Stimulated activated CD8-positive, alpha-beta memory T cell treated with anti-CD3 and anti-CD28 coated beads, Interleukin-7, amount 100 ng/mL, for 1 hour (primary cell): ENCODE measurements at places on chromosomes 7 and 10.

DNA sequence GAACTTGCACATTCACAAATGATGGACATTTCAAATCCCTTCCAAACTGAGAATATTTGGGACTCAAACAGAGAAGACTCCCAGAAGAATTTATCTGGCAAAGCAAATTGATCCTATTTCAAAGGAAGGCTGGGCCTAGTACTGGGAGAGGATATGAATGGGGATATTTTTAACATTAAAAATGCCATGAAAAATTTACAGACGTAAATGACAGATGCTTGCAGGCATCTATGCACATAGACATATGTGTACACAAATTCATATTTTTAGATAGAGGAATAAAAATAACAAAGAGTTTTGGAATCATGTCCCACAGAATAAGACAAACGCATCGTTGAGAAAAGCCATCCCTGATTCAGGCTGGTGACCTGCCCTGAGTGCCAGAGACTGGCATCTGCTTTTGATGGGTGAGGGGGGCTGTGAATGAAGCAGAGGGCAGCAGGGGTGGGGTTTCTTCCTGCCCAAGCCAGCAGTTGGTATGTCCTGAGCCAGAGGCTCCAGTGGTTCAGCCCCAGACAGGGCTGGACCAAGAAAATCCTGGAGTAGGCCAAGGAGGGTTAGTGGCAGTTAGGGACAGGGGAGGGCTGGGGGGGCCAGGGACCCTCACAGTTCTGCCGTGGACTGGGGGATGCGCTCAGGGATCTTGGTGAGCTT lies 138.5 kb downstream of the SLIT1 start:
- DNase-seq, result no peak

- DNase-seq, result no peak
Observed at GRCh38 chr10:94407668-94408067, 5.3 kb downstream of the TBC1D12 start.

DNA sequence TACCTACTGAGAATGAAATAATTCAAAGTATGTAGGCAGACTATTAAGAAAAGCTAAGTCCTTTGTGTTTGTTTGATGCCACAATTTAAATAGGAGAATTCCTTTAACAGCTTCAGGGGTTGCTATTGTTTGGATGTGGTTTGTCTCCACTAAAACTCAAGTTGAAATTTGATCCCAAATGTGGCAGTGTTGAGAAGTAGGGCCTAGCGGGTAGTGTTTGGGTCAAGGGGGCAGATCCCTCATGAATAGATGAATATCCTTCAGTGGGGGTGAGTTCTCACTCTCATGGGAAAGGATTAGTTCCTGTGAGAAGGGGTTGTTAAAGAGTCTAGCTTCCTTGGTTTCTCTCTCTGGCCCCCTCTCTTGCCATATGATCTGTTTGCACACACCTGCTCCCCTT lies 97.0 kb downstream of the HGF start:
- DNase-seq, result no peak

GRCh38 chr10:92544296-92544695 lies 29.6 kb downstream of the IDE start:
- DNase-seq, result no peak

- DNase-seq, result no peak
Observed at GRCh38 chr7:125450749-125451148, 521.1 kb upstream of the POT1 start.

DNA sequence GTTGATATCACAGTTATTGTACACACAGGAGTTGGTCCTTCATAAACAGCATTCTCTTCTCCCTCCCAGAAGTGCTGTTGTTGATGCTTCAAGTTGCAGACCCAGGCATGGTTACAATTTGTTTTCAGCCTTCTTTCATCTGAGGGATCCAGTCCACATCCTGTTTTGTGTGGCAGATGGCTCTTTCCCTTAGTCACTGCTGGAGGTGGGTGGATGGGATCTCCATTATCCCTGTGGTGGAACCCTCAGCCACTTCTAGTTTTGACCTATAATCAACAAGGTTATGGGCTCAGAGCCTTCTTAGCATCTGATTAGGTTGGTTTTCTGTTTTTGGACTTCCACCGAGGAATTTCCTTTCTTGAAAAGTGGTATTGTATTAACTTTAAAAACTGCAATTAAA lies 214.2 kb downstream of the SH2D4B start:
- DNase-seq, result no peak

- DNase-seq, result no peak
Observed at GRCh38 chr7:100401811-100402210, 26.7 kb downstream of the ZCWPW1 start.

DNA sequence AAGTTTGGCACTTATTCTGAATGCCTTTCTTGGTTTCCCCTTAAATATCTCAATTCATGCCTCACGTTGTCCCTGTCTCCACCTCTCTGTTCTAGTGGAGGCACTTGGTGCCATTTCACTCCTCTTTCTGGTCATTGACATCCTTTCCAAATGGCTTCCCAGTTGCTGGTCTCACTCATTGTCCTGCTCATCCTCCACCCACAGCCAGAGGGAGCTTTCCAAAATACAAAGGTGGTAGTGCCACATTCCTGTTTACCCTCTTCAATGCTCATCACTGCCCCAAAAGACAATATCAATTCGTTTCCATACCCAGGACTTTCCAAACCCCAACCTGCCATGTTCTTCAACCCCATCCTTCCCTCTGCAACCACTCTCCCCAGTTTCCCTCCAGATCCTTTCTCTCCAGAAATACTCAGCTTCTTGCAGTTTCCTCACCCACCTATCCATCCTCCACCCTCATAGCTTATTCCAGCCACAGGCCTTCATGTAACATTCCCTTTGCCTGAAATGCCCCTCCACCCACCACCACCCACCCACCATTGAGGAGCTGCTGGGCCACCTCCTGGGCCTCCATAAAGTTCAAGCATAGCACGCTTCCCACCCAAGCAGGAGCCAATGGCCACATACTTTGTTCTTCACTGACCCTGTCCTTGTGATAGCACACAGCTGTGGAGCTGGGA lies 63.1 kb upstream of the ADRB1 start:
- no peak for DNase-seq

DNA sequence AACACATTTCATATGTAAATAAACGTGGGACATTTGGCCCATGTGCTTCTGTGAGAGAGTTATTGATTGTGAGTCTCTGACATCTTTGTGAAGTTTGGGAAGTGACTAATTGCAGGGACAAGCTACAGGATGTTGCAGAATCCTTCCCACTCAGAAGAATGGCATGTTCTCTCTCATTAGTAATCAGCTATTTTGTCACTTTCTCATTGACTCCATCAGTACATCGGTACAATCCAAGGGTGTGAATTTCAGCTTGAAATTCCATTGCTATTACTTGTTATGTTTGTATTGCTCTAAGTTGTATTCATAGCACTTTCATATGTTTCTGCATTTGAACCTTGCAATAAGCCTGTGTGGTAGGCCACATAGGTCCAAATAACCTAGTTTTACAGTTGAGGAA lies 100.0 kb upstream of the KCNMA1 start:
- DNase-seq, result no peak

DNA sequence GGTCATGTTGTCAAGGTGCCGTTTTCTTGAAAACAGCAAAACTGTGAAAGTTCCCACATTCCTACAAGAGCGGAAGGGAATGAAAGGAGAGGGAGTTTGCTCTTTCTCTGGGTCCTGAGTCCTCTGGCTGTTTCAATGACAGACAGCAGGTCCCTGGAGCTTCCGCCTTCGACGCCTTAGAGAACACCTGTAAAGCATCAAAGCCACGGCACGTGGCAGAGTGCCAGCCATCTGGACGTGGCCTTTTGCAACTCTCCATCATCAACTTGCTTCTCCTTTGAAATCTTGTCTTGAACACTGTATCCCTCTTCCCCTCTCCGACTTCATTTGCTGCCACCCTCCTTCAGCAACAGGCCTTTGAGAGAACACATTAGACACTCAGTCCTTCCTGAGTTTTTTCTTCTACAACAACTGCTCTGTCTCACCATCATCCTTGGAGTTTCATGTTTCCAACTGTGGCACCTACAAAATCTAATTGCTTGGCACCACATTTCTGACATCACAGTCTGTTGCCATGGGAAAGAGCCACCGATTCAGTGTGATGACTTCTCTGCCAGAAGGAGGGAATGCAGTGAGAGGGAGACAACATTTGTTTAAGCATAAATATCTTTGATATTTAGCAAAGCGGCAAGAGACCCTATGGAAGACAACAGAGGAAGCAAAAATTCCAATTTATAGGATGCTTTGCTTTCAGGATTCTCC lies 204.9 kb upstream of the PTER start:
- no peak for DNase-seq

DNA sequence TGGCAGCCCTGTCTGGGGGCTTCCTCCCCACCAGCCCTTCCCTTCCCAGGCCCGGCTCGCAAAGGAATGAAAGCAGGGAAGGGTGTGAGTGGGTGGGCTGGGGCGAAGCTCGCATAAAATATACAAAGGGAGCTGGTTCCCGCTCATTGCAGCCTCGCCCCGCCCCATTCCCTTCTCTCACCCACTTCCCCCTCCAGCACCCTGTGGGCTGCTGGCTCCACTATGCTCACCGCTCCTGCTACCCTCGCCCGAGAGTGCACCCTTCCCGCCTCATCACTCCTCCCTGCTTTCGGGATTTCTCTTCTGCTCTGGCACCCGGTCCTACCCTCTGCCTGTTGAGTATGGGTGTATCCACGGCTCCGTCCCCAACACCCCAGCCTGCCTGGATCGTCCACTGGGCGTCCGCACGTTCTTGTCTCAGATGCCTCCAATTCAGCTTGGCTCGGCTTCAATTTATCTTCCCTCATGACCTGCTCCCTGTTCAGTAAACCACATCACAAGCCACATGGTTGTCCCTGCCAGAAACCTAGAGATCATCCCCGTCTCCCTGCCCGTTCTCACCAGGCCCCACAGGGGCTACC lies 14.4 kb upstream of the TTYH3 start:
- DNase-seq, result no peak

- no peak for DNase-seq
Observed at GRCh38 chr7:119936836-119937235, 336.1 kb upstream of the KCND2 start.

- DNase-seq, result no peak
Observed at GRCh38 chr7:3955751-3956696, 655.0 kb downstream of the SDK1 start.

GRCh38 chr10:51770709-51771108 lies 71.3 kb upstream of the CSTF2T start:
- DNase-seq, result no peak

DNA sequence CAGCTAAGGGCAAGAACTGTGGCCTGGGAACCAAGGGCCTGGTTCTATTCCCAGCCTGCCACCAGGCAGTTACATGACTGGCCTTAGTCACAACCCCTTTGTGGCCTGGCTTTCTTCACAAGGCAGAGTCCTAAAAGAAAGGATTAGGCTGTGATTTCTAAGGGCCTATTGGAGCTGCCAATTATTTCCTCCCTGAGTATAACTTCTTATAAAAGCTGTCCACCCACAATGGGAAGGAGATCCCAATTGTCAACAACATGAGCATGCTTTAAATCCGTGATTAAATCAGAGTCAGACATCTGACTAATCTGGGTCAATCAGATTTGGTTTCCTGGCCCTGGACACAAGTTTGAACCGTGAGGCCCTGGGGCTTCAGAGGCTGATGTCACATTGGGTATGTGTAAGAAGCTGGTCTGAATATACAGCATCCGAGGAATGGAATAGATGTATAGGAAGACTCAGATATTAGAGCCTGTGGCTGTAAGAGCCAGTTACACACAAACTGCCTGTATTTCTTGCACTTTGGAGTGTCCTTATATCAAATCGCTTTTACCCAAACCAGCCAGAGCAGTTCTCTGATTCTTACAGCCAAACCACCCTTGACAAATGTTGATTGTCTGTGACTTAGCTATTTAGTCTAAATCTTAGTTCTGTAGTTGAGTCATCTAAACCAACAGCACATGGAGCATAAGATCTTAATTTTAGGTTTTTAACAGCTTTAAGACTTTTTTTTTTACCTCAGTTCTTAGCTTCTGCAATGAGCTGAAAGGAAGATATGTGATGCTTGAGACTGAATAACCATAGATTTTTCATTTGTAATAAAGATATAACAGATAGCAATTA lies 61.3 kb downstream of the ABCB4 start:
- no peak for DNase-seq

DNA sequence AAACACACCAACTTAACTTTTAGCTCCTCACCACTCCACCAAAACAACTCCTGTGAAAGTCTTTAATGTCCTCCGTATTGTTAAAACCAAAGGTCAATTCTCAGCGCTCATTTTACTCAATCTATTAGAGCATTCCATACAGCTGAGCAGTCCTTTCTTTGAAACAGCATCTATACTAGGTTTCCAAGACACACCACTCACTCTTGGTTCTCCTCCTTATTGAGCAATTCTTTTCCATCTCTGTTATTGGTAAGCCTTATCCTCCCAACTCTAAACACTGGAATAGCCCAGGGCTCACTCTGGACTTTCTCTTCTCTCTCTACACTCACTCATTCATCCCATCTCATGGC lies 34.9 kb downstream of the COA1 start:
- DNase-seq, result no peak

GRCh38 chr10:117544004-117544701 lies 1.6 kb downstream of the EMX2 start:
- no peak for DNase-seq

DNA sequence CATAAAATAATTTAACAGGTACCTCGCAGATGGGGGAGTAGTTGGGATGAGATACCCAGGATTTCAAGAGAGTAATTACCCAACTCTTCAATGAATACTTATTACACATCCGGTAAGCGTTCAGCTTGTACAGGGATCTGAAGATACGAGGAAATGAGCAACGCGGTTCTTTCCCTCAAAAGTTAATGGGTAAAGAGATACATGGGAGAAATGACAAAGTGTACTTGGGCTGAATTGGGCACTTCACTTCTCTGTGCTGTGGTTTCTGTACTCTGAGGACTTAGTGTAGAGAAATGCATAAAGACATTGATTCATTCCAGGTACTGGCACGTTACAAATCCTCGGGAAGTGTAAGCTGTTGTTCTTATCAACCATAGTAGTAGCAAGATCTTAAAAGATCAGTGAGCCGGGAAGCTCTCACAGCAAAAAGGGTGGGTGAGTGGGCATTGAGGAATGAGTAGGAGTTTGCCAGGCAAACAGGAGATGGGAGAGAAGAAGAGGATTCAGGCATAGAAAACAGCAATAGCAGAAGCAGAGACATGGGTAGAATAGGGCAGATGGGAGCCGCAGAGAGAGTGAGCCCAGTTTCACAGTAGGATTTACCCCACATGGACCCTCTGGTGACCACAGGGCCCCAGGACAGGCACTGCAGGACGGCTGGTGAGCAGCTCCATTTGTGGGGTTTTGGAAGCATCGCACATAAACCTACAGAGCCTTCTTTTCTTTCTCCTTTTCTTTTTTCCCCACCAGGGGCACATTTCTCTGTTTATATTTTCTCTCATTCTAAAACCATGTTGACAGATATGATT lies 304.3 kb upstream of the PITRM1 start:
- no peak for DNase-seq

- DNase-seq, result no peak
Observed at GRCh38 chr10:24444337-24444736, 235.4 kb downstream of the KIAA1217 start.
